Right ventricle myocardium superior (tissue), 1 donor: ENCODE measurements at places on chromosomes 5 and 9.

DNA sequence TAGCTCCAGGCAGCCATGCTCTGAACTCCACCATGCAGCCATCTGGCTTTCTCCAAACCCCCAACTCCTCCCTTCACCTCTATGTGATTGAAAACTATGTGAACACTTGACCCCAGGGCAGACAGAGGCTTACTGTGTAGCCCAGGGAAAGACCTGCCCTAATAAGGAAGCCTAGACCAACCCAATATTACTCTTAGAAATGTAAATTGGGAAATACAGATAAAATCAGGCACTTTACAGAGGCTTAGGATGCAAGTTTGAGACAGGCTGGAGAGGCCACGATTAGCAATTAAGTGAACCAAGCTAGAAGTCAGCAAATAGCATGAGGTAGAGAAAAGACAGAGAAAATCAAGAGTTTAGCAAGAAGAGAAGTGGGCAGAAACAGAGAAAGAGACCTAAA lies 141.7 kb upstream of the ABCA1 start:
- DNase-seq, result no peak

DNA sequence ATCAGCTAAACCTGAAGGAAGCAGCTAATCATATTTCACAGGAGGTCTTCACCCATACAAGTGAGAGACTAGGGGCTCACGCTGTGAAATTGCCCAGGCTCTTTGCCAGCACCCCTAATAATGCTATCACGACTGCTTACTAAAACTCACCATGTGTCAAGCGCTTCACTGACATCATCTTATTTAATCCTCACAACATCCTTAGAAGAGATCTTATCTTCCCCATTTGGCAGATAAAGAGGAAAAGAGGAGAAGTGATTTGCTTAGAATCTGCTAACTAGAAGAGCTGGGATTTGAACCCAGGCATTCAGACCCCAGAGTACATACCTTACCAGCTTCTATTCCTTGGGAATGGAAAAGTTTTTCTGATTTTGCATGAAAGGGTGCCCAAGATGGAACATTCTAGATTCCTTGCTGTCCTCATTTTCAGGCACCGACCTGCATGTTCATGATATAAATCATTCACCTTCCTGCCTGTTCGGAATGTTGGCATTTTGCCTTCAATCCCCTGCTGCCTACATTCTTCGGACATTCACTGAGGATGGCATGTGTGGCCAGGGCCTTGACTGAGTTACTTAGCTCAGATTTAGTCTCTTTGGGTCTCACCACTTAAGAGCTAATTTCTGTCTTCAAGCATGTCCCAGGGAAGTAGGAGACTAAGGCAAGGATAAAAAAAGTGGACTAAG lies 88.1 kb downstream of the SH3TC2 start:
- DNase-seq, result no peak

GRCh38 chr9:90925581-90926257 lies 124.1 kb downstream of the SYK start:
- DNase-seq, result no peak

- no peak for DNase-seq
These were observed 109.0 kb upstream of the VCAN start for GRCh38 chr5:83362526-83362925.

- DNase-seq, result no peak
These were observed 235.7 kb downstream of the HSPA4 start for GRCh38 chr5:133287500-133287899.

- no peak for DNase-seq
These were observed 85.1 kb downstream of the AMBP start for GRCh38 chr9:113992994-113993393.

- DNase-seq, result peak; percentile 44
These were observed 288.9 kb upstream of the MPDZ start for GRCh38 chr9:13568405-13568804.

DNA sequence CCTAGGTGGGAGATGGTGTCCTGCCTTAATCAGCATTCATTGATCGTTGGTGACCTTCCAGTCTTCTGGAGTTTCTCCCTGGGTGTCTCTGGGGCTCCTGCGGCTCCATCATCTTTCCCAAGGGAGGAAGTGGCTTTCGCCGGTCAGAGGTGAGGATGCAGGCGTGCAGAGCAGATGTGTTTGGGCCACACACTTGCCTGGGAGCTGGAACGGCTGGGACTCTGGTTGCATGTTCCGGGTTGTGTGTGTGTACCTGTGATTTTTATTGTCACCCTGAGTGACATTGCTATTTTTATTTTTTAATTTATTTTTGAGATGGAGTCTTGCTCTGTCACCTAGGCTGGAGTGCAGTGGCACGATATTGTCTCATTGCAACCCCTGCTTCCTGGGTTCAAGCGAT lies 9.6 kb downstream of the HMCN2 start:
- no peak for DNase-seq

- DNase-seq, result no peak
These were observed 44.7 kb downstream of the DIAPH1 start for GRCh38 chr5:141574122-141574510.

- DNase-seq, result peak; percentile 34
These were observed 32.8 kb downstream of the PDGFRB start for GRCh38 chr5:150122536-150123481.

DNA sequence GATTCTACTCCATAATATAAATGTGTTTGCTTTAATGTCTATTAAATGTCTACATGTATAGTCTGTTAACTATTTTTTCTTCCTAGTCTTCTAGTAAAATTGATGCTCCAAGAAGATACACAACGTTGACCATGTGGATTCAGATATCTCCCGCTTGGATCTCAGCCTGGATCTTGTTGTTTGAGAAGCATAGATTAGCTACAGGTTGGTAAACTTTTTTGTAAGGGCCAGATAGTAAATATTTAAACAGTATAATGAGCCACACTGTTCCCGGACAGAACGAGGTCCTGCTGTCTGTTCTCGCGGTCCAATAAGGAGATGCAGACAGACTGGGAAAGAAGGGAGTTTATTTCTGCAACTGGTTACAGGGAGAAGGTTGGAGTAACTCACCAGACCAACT lies 86.2 kb upstream of the IL12B start:
- DNase-seq, result no peak

GRCh38 chr5:139655727-139656271 lies 7.7 kb downstream of the CXXC5 start:
- DNase-seq, result peak; percentile 84

- no peak for DNase-seq
These were observed 124.8 kb upstream of the RAD23B start for GRCh38 chr9:107158321-107158720.

DNA sequence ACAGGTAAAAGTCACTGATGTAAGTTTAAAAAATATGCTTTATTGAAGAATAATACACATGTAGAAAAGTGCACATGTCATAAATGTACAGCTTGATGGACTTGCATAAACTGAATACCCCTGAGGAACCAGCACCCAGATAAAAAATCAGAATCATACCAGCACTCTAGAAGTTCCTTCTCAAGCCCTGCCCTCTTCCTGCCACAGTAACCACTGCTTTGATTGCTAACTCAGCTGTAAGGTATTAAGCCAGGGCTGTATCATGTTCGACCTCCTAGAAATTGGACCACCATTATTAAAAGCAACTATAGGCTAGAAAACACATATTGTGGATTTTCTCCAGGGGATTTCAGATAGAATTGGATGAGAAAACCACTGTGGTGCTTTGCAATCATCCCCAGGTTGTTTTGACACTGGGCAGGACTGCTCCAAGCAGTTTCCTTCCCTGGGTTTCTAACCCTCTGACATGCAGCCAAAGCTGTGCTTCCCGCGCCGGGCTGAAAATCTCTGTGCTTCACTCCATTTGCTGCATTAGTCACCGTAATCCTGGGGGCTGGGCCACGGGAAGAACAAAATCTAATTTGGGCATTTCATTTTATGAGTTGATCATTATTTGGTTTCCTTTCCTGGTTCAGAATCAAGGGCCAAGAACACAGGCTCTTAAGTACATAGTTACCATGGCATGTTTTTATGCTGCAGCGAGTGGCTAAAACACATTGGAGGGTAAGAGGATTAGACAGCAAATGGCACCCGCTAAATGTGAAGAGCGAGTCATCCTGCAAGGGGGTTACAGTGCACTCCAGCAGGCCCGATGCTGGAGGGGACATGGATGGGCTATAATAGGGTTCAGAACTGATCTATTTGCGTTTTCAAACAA lies 139.4 kb upstream of the IL12B start:
- no peak for DNase-seq

- DNase-seq, result no peak
These were observed 243.0 kb downstream of the TMEM167A start for GRCh38 chr5:82834151-82834550.

DNA sequence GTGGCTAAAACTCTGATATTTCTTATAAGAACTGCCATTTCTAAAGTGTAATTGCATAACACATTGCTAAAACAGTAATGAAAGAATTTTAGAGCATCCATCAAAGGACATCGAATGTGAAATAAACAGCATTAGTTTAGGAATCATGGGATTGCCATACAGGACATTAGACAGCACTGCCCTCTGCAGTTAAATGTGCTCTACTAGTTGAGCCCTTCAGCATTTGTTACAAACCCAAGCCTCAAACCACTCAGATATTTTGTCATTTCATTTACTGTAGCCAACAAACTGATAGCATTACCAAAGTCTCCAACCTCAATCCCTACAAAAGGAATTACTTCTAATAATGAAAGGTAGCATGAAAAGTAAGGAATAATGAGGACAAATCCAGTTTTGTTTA lies 116.8 kb upstream of the COX7C start:
- no peak for DNase-seq

- DNase-seq, result no peak
These were observed 3.2 kb downstream of the RNF208 start for GRCh38 chr9:137218754-137219271.
